SW480 (cell line): ENCODE measurements at places on chromosomes 12 and 14.
A peak's percentile ranks its signal among the peaks of the same experiment; 100 is the strongest.

DNA sequence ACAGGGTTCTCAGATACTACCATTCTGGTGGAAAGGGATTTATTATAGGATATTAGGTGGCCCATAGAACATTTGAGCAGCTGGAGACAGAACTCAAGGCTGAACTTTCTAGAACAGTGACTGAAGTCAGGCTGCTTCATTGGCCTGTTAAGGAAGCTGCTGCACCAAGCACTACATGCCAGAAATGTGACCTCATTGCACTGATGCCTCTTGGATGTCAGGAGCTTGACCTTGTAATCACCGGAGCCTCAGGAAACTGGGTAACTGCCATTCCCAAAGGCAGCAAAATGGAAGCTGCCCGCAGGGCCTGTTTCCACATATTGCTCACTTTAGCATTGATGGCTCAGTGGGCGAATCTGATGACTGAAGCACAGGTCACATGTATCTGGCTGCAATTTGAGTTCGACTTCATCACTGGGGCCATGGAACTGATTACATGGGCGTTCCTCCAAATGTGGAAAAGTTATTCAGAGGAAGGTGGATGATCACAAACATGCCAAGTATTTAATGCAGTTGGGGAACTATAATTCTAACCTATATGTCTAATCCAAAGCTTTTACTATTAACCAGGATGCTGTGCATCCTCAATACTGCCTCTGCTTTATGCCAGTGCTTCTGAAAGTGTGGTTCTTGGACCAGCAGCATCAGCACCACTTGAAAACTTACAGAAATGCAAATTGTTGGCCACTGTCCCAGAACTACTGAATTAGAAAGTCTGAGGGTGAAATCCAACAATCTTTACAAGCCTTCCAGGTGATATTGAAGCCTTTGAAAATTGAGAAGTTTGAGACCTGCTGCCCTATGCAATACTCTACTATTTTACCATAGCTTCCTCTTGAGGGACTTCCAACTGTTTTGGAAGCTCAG is 337.2 kb upstream of the NAV3 start:
- DNase-seq, result no peak

GRCh38 chr12:125996443-125996842 is 931.2 kb downstream of the AACS start:
- DNase-seq, result no peak

- DNase-seq, result no peak
These were observed 70.6 kb upstream of the MYF6 start for GRCh38 chr12:80636832-80637231.

GRCh38 chr14:57962325-57963035 is 96.6 kb upstream of the SLC35F4 start:
- DNase-seq, result no peak

GRCh38 chr12:91640021-91640420 is 457.4 kb upstream of the DCN start:
- DNase-seq, result no peak

GRCh38 chr12:31751085-31751484 is 22.3 kb upstream of the AMN1 start:
- DNase-seq, result no peak

DNA sequence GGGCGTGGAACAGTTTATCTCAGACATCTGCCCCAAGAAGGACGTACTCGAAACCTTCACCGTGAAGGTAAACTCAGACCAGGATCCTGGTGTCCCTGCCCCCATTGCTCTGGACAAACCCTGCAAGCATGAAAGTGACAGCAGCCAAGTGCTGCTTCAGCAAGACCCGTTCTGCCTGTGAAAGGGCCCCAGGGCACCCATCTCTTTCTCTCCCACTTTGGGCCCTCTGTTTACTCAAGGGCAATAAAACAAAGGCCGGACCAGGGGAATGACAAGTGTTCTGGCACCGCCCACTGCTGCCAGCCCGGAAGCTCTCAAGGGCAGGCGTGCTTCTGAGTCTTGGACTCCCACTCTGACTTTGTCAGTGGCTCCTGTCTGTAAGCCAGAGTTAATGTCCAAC is 35.3 kb downstream of the CD9 start:
- DNase-seq, result peak; percentile 88

DNA sequence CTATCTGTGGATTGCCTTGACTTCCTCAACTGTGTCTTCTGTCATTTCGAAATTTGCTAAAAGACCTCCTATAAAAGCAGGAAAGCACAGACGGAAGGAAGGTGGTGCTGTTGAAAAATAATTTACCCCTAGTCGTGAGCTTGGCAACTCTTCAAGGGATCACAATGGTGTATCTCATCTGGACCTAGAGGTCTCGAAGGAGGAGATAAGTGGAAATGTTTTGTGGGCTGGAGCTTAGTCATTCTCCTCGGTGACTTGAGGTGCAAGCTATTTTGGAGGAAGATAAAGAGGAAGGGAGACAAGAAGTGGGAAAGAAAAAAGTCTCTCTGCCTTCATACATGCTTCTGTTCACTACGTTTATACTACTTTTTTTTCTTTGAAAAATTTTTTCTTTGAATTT is 89.9 kb downstream of the FLRT2 start:
- DNase-seq, result no peak

GRCh38 chr14:96040828-96041371 is 1.7 kb downstream of the C14orf132 start:
- DNase-seq, result no peak

- peak; percentile 32 for DNase-seq
These were observed 56.0 kb downstream of the TTC9 start for GRCh38 chr14:70697701-70698100.

- no peak for DNase-seq
These were observed 31.0 kb upstream of the LGALS3 start for GRCh38 chr14:55097881-55098560.
